ENCODE measurements at places on chromosomes 5 and 9.

DNA sequence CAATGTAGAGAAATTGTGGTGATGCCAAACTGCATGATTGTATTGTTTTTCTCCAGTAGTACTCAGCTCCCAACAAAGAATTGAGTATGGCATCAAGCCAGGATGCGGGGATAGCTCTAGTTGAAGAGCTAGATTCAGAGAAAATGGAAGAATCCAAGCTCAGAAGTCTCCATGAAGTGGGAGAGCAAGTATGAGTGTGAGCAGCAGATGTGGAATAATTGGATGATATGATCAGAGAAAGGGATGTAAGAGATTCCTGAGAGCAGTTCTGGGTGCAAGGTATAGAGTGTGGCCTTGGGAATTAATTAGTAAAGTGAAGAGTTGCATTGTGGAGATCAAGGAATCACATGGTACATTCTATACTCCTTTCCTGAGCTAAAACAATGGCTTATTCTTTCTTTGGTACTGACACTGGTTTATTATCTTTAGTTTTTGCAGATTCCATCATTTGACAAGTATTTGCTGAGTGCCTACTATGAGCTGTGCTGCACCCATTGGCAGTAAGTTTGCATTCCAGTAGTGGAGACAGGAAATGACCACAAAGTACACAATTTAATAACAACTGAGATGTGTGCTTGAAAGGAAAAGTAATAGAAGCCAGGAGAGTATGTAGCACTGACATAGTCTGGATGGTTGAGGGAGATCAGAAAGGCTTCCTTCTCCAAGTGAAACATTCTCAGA, 177.1 kb downstream of the CPLANE1 start:
- no peak for DNase-seq

GRCh38 chr5:143541943-143542797, 138.7 kb upstream of the NR3C1 start:
- no peak for DNase-seq

DNA sequence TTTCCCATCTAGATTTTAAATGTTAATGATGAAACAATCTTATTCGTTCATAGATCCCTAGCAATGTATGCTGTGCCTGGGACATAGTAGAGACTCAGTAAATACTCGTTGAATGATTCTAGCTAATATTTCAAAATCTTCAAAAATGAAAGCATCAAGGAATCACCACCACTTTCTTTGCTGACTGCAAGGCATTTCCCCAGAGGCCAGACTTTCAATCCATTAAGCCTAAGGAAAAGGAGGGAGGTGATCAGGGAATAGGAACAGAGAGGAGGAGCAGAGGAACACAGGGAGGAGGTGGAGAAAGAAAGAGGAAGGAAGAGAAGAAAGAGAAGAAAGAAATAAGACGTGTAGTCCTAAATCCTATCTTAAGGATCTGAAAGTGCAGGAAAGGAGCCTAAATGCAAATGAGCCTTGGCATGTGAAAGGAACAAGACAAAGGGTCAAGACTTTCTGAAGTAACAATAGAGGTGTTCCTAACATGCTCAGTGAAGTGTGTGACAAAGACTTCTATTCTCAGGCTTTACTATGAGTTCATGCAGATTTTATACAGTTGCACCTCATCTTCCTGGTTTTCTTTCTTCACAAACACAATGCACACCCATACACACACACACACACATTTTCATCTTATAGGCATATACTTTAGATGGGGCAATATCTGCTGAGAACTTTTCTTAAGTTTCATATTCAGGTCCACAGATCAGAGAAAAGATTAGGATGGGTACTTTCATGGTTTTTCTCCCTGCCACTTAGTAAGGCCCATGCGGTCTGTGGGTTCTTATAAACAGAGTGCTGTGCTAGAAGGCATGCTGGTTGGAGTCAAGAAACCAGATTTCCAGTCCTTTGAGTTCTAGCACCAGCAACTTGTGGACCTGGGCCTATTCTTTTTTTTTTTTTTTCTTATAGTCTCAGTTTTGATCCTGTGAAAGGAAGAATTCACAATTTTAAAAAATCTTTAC, 512.2 kb upstream of the TNC start:
- DNase-seq = no peak

DNA sequence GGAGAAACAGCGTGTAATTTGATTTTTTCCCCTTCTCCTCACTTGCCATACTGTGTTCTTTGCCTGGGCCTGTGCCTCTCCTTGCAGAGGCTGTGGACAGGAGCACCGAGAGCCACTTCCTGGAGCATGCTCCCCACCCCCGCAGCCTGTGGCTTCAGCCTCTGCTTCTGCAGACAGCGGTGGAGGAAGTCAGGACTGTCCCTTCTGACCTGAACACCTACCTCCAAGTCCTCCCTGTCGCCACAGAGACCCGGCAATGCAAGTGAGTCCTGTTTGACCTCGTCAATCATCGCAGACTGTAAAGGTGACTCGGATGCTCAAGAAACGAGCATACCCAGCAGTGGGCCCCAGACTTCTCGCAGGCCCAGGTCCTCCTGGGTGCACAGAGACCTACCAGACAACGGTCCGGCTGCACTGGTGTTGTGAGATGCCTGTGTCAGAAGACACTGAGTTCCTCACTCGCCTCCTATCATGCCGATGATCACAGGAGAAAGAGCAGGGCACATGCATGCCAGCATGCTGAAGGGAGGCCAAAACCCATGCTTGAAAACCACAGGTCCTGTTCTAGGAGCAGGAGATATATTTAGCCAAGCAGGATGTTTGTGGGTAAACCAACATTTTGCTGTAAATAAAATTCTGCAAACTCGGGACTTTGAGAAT, 198.8 kb downstream of the AUH start:
- no peak for DNase-seq

DNA sequence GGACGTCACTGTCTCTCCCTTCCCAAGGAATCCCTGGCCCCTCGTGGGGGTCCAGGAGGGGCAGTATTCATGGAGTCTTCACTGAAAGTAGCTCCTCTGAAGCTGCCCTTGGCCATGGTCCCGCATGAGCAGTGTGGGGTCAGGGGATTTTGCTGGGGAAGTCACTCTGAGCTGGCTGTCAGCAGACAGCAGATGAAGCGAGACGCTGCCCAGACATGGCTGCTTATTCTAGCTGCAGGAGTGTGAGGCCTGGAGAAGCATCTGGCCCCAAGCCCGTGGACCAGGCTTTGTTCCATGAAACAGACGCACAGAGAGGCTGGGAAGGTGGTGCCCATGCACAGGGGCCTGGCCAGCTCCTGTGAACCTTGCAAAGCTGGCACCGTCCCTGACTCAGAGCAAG, 21.5 kb upstream of the ASS1 start:
- DNase-seq = no peak

GRCh38 chr9:137255448-137256114, 454 bp downstream of the NELFB start:
- DNase-seq = no peak

DNA sequence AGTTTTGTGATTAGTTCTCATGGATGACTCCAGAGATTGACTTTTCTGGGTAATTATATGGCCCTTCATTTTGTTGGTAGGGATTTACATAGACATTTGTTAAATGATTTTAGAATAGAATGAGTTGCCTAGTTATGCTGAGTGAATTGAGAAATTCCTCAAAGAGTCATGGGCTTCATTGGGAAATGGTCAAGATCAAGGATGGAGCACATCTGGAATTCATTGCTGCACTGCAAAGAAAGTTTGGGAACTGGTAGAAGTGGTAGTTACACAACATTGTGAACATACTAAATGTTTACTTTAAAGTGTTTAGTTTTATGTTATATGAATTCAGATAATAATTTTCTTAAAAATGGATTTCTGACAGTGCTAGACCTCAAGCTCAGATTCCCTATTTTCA, 46.5 kb downstream of the PIP5K1B start:
- DNase-seq = no peak

DNA sequence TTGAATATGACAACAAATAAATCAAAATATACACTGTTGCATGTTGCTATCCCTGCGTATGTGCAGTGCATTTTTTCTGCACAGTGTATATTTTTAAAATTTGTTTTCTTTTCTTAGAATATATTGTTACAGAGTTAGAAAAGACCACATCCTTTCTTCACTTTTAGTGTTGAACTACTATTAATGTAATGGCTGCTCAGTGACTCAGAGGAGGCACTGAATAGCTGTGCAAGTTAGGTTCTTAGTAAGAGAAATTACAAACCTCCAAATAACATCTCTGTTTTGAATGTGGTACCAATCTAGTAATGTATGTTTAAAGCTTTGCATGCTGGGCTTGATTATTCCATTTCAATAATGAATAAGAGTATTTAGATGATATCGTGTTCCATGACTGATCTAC, 208.9 kb upstream of the PRR16 start:
- DNase-seq = no peak

- DNase-seq = peak; percentile 30
Observed at GRCh38 chr9:137441289-137441934, at the start of gene ENTPD8. Gene ENTPD8 (minus strand): TSS chr9:137441357. CDS start chr9:137438285, 3,072 bp downstream.

- DNase-seq = no peak
Observed at GRCh38 chr5:35438288-35438687, 179.4 kb upstream of the SPEF2 start.

GRCh38 chr9:5841771-5842573, 9.1 kb upstream of the ERMP1 start:
- no peak for DNase-seq

DNA sequence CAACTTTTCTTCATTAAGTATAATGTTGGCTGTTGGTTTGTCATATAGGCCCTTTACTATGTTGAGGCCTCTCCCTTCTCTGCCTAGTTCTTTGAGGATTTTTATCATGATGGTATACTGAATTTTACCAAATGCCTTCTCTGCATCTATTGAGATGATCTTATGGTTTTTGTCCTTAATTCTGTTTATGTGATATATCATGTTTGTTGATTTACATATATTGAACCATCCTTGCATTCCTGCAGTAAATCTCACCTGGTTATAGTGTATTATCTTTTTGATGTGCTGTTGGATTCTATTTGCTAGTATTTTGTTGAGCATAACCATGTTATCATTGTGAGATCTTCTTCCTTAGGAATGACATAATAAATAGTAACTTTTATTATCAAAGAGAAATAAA, 362.9 kb downstream of the CCDC171 start:
- DNase-seq = no peak

GRCh38 chr9:91208419-91208745, 153.3 kb downstream of the AUH start:
- DNase-seq = no peak

- DNase-seq = no peak
Observed at GRCh38 chr9:29445751-29446150, 1872.5 kb upstream of the C9orf72 start.

GRCh38 chr9:94300470-94301301, 27.8 kb downstream of the NUTM2F start:
- DNase-seq = no peak

GRCh38 chr9:99962680-99963261, 56.3 kb downstream of the STX17 start:
- no peak for DNase-seq

DNA sequence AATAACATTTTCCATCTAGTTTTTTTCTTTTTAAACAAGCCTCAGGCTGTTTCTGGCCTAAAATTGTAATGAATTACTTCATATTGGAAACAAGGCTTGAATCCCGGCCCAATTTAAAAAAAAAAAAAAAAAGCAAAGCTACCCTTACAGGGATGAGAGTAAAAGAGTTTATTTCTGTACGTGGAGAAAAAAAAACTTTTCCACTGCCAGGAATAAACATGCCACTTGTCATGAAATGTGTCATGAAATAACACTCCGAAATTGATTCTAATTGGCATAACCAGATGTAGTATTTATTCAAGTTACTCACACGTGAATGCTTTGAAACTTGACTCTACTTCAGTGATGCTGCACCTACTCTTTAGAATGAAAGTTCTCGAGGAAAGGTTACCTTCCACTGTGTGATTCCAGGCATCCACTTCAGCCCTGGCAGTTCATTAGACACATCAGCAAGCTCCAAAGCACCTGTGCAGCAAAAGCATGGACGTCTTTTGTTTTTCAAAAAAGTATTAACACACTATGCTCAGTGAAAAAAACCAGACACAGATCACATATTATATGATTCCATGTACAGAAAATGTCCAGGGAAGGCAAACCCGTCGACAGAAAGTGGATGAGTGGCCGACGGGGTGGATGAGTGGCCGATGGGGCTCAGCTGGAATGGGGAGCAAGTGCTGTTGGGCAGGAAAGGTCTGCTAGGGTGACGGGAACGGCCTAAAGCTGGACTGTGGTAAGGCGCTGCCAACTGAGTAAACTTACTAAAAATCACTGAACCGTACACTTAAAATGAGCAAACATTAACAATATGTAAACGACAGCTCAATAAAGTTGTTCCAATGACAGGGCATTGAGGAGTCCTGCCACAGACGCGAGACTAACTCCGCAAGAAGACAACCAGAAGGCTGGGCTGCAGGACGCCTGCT, 21.2 kb downstream of the NSUN2 start:
- no peak for DNase-seq

DNA sequence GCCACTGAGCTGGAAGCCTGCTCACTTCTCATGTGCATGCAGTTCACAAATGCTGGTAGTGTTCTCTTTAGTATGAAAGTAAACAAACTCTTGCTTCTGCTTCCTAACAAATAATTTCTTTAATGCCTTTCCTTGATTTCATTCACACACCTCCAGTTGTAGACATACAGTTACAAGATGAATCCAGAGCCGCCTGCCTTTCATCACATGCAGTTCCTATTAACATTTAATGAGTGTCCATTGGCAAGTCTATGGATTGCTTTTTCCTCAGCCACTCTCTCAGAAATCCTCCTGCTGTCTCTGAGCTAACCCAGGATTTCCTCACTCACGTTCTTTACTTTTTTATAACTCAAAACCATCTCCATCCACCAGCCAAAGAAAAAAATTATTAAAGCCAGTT, 408.6 kb downstream of the BNC2 start:
- no peak for DNase-seq

- DNase-seq = no peak
Observed at GRCh38 chr9:92961627-92962302, 14.4 kb downstream of the FGD3 start.

Data from mesothelial cell of epicardium (in vitro differentiated cells).